Ovary (tissue), 10 donors: ENCODE measurements at places on chromosomes 6 and 20.
A peak's percentile ranks its signal among the peaks of the same experiment; 100 is the strongest.

GRCh38 chr6:166307082-166308032 lies 835 bp downstream of the PRR18 start:
- DNase-seq = no peak

DNA sequence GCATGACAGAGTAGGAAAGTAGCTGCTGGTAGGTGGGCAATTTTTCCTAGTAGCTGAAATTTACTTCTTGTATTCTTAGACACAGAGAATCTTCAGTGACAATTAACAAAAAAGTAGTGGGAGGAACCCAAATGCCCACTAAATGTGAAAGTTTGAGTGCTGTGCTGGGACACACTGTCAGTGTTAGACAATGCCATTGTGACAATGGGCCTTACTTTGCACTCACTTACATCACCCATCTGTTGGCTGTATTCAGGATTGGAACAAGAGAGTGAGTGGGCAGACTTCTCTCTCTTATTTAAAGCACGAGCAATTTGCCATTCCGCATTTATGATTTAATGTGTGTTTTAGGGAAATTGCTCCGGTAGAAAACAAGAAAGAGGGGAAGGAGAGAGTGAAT lies 662.5 kb downstream of the CBLN4 start:
- DNase-seq = no peak

DNA sequence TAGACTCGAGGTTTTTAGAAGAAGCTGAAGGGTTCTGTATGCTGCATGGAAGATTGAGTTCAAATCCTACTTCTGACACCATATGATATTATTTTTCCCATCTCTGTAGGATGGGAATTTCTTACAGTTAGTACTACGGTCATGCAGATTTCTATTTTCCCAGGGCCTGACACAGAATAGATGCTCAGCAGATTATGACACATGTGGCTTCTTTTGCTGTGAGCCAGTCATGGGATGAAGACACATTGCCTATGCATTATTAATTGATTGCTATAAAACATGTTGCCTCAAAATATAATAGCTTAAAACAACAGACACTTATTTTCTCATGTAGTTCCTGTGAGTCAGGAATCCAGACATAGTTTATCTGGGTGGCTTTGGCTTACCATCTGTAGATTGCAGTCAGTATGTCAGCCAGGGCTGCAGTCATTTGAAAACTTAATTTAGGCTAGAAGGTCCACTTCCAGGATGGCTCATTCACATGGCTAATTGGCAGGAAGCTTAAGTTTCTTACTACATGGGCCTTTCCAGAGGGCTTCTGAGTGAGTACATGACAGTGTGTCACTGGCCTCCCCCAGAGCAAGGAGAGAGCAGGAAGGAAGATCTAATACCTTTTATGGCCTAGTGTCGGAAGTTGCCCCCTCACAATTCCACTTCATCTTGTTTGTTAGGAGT lies 29.5 kb downstream of the TOP1 start:
- no peak for DNase-seq

GRCh38 chr6:141105481-141105880 lies 1027.2 kb upstream of the GJE1 start:
- no peak for DNase-seq

- DNase-seq = no peak
These were observed 16.5 kb downstream of the SNAI1 start for GRCh38 chr20:49999329-49999728.

- no peak for DNase-seq
These were observed 42.1 kb upstream of the CDH22 start for GRCh38 chr20:46350201-46350985.

DNA sequence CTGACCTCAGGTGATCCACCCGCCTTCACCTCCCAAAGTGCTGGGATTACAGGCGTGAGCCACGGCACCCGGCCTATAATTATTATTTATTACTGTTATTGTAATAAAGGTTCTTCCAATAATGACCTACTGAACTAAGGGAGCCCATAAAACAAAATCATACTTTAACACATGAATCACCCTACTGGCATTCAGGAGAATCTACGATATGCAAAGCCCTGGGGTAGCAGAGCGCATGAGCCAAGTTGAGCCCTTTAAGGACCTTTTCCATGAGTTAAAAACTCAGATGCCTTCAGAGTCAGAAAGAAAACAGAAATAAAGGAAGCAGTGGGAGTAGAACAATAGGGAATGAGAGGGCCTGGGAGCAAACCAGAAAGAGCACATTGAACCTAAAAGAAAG lies 41.5 kb downstream of the SNRPB start:
- DNase-seq = no peak

DNA sequence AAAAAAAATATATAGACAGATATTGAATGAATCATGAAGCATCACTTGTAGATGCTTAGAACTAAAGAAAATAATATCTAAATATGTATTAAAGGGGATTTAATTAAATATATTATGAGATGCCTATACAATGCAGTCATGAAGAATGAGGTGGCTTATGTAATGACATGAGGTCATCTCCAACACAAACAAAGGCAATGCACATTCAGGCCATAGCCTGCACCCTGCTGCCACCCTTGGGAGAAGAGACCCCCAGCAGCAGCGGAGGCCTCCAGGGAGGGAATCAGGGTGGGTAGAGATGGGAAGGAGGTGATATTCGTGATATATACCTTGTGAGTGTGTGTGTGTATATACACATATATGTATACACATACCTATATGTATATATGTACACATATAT lies 26.4 kb upstream of the SSTR4 start:
- no peak for DNase-seq

- no peak for DNase-seq
These were observed 116.8 kb downstream of the CDC5L start for GRCh38 chr6:44504301-44504791.

DNA sequence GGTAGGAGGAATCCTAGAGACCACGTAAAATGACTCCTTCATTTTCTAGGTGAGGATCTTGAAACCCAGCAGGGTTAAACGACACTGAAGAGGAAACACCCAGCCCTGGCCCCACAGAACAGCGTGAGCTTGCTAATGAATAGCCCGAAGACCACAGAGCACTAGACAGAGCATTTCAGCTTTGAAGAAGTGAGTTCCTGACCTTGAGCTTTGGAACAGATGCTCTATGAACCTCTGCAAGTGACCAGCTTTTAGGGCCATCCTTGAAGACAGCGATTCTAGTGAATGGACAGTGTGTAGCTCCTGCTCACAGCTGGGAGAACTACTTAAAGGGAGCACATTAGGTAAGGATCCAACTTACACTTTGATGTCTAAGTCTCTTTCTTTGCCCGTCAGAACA lies 74.0 kb upstream of the FRMD1 start:
- DNase-seq = no peak

GRCh38 chr20:13858439-13858838 lies 73.6 kb downstream of the NDUFAF5 start:
- no peak for DNase-seq

DNA sequence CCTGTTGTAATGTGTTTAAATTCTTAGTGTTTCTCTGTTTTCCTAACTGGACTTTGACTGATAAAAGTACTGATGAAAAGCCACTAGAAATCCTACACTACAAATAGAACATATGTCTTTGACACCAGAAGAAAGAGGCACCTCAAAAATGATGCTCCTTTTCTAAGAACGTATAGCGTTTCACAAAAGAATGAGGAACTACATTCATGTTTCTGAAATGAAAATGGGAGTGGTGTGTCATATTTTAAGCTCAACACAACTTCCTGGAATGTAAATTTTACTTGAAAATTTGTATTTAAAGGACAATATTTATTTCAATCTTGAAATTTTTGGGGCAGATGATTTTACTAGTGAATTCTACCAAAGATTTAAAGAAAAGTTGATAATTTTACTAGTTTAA lies 35.3 kb downstream of the KIAA0408 start:
- DNase-seq = no peak

DNA sequence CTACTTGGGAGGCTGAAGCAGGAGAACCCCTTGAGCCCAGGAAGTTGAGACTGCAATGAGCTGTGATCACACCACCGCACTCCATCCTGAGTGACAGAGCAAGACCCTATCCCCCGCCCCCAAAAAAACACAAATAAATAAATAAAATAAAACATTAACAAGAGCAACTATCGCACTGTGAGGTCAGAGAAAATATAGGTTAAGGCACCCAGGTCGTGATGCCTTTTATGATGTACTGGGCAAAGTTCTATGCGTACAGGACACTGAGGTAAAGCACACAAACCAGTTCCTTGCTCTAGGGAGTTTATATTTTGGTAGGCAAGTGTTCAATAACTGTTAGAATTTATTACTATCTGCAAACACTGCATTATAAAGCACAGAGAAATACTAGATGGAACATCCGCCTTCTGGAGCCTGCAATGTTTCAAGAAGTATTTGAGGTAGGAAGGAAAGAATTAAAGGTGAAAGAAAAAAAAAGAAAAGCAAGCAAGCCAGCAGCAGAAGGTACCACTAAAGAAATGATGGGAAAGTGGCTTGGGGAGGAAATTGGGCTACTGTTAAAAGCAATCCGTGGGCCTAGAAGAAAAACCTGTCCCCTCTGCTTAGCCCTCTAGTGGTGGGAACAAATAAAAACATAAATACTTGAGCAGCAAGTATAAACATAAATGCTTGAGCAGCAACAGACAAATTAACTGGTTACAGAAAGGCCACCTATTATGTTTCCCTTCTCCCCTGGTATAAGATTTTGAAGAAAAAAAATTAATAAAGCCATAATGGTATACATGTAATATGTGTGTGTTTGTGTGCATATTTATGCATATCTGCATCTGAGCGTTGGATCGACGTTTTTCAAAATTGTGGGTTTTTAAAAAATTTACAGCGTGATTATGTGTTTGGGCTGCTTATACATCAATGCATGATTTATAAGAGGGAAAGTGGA lies 128.0 kb downstream of the PHACTR1 start:
- no peak for DNase-seq

GRCh38 chr6:1285556-1285955 lies 26.3 kb upstream of the FOXQ1 start:
- no peak for DNase-seq

GRCh38 chr6:70412252-70413113 lies 825 bp upstream of the FAM135A start:
- DNase-seq = peak; percentile 15

- no peak for DNase-seq
These were observed 17.0 kb downstream of the TFAP2A start for GRCh38 chr6:10397756-10398445.

DNA sequence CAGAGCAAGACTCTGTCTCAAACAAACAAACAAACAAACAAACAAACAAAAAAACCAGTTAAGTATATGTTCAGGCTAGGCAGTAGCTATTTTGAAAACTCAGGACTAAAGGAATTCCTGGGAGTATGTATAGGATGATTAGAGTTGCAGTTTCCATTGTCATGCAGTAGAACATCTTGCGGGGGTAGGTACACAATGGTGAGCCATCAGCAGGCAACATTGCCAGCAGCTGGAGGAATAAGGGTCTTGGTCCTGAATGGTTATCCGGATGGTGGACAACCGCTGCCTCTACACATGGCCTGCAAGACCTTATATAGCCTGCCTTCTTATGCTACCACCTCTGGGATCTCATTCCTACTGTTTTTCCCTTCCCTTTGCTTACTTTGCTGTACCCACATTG lies 297.5 kb downstream of the SOX4 start:
- no peak for DNase-seq

- DNase-seq = no peak
These were observed 887.1 kb downstream of the TFAP2A start for GRCh38 chr6:9527679-9528286.

DNA sequence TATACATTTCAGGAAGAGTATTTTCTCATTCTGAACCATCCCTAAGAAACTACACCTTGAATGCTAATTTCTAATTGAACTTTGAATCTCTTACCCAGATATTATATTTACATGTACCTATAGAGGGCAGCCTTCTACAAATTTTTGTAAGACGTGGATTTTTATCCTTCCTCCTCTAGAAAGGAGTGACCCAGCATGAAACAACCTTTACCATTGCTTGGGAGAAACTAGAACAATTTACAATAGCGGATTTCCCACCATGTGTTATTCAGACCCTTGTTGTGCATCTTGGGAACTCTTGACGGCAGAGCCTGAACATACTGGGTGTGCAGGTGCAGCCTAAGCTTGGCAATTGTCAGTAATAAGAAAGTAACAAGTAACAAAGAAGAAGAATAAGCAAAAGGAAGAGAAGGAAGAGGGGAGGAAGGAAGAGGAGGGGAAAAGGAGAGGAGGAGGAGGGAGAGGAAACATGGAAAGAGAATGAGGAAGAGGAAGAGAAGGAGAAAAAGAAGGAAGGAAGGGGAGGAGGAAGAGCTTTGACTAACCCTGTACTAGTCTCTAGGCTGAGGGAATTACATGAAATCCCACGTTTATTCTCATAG lies 10.8 kb upstream of the TAAR1 start:
- DNase-seq = no peak

- no peak for DNase-seq
These were observed 165.4 kb downstream of the GMPR start for GRCh38 chr6:16403831-16404230.

DNA sequence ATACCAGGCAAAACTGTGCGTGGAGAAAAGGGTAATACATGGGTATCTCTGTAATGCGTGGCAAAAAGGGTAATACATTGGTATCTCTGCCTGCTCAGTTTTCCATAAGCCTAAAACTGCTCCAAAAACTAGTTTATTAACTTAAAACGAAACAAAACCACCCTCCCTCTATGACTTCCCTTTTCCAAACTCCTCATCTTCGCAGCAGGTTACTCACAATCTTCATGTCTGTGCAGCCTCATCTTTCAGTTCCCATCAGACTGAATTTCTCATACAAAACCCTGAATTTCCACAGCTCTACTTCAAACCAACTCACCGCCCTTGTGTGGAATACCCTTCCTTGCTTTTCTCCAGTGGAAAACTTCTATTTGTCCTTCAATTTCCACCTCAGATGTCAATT lies 199.4 kb downstream of the PHACTR1 start:
- DNase-seq = no peak

DNA sequence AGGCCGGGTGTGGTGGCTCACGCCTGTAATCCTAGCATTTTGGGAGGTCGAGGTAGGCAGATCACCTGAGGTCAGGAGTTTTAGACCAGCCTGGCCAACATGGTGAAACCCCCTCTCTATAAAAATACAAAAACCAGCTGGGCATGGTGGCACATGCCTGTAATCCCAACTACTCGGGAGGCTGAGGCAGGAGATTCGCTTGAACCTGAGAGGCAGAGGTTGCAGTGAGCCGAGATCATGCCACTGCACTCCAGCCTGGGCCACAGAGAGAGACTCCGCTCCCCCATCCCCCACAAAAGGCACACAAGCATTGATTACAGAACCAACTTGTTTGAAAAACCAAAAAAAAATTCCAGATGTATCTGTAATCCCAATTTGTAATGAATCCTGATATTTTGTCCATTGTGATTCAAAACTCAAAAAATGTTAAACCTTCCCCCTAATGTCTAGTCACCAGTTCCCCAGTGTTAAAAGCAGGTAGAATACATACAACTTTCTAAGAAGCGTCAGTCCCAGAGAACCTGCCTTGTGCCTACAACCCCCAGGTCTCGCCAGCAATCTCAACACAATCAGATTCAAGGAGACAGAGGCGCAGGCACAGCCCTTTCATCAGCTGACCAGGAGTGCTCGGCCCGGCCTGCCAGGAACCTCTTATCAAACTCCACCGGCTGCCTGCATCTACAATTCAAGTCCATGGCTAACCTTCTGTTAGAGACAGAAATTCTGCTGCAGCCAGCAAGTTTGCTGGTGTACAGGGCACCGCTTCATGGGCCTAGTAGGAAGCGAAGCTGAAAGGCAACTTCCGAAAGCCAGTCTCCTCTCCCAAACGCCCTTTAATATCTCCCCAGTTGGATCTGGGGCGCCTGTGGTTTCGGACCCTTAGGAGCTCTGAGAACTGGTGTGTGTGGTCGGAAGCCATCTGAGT lies 2.1 kb downstream of the EZR start:
- DNase-seq = peak; percentile 40

GRCh38 chr20:51966296-51966971 lies 164.1 kb upstream of the SALL4 start:
- DNase-seq = peak; percentile 24

- DNase-seq = no peak
These were observed 87.7 kb downstream of the THEMIS start for GRCh38 chr6:127812985-127813698.
